ENCODE measurements at places on chromosomes 3 and 15. TPM values are rescaled to one million over a fixed set of nuclear protein-coding genes. Genes with fewer than 3 reads are reported as not detected.

The C3orf85 gene
- total RNA-seq = not detected

The CHL1 gene
- 0.63 TPM for total RNA-seq

The NEK10 gene
- 27.1 TPM for total RNA-seq

The RGMA gene
- total RNA-seq = 6.1 TPM

The SPPL2A gene
- 128 TPM for total RNA-seq

The C15orf62 gene
- 0.57 TPM for total RNA-seq

The CFAP91 gene
- 0.98 TPM for total RNA-seq

The MYO5C gene
- 0.36 TPM for total RNA-seq

The ITIH1 gene
- not detected for total RNA-seq

The RARRES1 gene
- total RNA-seq = 47.8 TPM

The CIB1 gene
- 12.8 TPM for total RNA-seq

The ROBO2 gene
- total RNA-seq = 1.2 TPM

The PLSCR5 gene
- total RNA-seq = not detected

The GABRR3 gene
- total RNA-seq = not detected

The RLBP1 gene
- total RNA-seq = not detected

The SLC2A2 gene
- total RNA-seq = not detected

The MESP2 gene
- total RNA-seq = 2.9 TPM

The MRPL3 gene
- total RNA-seq = 164 TPM

The NMNAT3 gene
- 1.8 TPM for total RNA-seq

The MSL2 gene
- total RNA-seq = 27.3 TPM

The SLCO2A1 gene
- total RNA-seq = under 0.01 TPM

The CCR9 gene
- total RNA-seq = not detected

The LRRIQ4 gene
- 0.09 TPM for total RNA-seq

The P3H2 gene
- 15.6 TPM for total RNA-seq

The GPR62 gene
- total RNA-seq = not detected

The GRAMD1C gene
- 12.1 TPM for total RNA-seq

The A4GNT gene
- not detected for total RNA-seq

The DISP2 gene
- 0.36 TPM for total RNA-seq

The UBE2E2 gene
- 49.1 TPM for total RNA-seq

The RTP1 gene
- total RNA-seq = not detected

The CFAP161 gene
- total RNA-seq = 4.0 TPM

The PLOD2 gene
- total RNA-seq = 46.1 TPM

The SEMA6D gene
- total RNA-seq = 17.7 TPM

The APBA2 gene
- 1.8 TPM for total RNA-seq

The TNNC1 gene
- total RNA-seq = 2.0 TPM

The PLXNA1 gene
- total RNA-seq = 38.4 TPM

The ROPN1 gene
- not detected for total RNA-seq

The HYAL1 gene
- total RNA-seq = 0.90 TPM

The SLC27A2 gene
- total RNA-seq = not detected

The BTLA gene
- total RNA-seq = not detected

Data from fibroblast of the aortic adventitia (primary cell).